ENCODE measurements at places on chromosomes 1 and 21.

GRCh38 chr1:237809099-237809498 is 81.6 kb downstream of the ZP4 start:
- no peak for DNase-seq

DNA sequence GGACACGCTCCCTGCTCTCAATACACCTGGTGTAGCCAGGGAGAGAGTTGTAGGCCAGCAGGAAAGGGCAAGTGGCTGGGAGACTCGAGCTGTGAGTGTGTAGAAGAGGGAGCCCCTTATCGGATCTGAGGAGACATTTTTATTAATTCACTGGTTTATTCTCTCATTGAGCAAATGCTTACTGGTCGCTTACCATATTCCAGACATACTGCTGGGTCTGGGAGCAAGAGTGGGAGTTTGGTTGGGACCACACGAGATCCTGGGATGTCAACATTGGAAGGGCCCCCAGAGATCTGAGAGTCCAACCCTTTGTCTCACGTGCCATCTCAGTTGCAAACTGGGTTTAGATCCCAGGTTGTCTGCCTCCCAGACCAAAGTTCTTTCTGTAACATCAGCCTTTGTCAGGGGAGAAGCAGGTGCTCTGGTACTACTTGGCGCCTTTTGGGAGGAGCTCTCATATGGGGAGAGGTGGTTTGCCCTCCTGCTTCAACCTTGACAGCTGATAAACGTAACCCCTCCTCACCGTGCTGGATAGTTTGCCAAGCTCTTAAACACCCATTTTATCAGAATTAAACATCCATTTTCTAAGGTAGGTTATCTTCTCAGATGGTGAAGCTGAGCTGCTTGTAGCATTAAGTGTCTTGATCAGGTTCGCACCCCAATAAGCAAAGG is 742 bp downstream of the TMEM222 start:
- no peak for DNase-seq

DNA sequence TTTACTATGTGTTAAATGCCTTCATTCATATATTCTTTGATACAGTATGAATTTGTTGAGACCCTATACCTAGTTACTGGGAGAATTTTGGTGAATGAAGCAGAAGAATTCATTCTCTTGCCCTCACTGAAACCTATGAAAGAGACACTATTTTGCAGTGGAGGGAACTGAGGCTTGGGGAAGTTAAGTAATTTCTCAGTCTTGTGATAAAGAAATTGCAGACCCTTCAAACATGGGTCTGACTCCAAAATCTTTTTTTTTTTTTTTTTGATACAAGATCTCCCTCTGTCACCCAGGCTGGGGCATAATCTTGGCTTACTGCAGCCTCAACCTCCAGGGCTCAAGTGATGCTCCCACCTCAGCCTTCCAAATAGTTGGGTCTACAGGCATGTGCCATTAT is 132.1 kb downstream of the DNM3 start:
- DNase-seq = no peak

GRCh38 chr1:157407917-157408525 is 144.3 kb downstream of the FCRL5 start:
- no peak for DNase-seq

DNA sequence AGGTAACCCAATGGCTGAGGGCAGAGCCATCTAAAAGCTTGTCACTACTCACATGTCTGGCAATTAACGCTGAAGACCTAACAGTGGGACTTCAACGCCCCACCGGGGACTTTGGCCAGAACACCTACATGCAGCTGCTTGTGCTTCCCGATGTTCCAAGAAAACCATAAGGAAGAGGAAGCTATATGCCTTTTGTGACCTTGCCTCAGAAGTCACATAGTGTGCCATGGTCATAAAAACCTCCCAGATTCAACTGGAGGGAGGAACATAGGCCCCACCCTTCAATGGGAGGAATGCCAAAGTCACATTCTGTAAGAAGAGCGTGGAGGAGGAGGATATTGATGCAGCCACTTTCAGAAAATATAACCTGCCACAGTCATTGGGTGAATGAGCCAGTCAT is 147.8 kb upstream of the MAGI3 start:
- DNase-seq = no peak

DNA sequence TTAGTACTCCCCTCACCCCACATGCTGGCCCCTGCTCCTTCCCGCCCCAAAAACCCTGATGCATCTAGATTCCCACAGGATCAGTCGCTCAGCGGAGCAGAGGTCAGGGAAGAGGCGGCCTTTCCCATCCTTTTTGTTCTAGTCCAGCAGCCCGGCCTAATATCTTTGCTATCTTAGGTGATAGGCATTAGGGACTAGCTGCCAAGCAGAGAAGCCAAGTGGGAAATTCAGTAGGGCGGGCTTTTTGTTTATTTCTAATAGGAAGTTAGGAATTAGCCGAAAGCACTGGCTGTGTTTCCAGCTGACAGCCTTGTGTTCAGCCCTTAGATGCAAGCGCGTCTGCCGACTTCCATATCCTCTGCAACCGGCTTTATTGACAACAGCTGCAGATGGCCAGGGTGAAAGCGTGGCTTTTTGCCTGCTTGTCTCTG is 59.0 kb upstream of the BCAR3 start:
- DNase-seq = no peak

DNA sequence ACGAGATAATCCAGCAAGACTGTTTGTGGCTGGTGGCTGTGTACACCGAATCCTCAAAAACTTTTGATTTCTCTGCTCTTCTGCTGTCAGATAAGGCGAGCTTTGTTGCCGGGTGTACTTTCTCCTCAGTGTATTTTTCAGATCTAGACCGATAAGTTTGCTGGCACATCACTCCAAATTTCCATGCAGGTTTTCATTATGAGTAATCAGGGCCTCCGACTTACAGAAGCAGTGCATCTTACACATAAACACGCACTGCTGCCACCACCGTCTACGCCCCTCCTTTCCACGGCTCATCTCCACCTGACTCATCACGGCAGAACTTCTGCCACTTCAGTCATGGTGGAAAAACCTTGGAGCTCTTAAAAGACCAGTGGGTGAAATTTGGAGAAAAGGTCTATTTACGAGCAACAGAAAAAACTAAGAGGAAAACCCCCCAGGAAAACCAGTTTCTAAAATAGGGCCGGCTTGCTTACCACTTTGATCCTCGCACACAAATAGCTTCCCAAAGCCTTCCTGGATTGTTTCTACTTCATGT is 7.7 kb downstream of the ZBTB21 start:
- peak; percentile 13 for DNase-seq

GRCh38 chr1:9505143-9505542 is 34.1 kb upstream of the SLC25A33 start:
- no peak for DNase-seq

GRCh38 chr1:188355082-188355481 is 1526.3 kb downstream of the PLA2G4A start:
- DNase-seq = no peak

DNA sequence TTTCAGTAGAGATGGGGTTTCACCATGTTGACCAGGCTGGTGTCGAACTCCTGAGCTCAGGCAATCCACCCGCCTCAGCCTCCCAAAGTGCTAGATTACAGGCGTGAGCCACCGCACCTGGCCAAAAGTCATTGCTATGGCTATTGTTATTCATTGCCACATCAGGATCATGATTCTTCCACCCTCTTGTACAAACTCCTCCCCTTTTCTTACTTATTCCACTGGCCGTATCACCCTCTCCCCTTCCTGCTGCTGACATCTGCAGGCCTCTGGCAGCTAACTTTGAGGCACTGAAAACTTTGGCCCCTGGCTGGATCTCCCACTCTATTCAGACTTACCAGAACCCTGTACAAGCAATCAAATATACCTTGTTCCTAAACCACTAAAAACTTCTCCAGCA is 10.9 kb downstream of the TMEM53 start:
- DNase-seq = no peak

- no peak for DNase-seq
Measured at GRCh38 chr1:25055324-25055780, 125.3 kb upstream of the RUNX3 start.

DNA sequence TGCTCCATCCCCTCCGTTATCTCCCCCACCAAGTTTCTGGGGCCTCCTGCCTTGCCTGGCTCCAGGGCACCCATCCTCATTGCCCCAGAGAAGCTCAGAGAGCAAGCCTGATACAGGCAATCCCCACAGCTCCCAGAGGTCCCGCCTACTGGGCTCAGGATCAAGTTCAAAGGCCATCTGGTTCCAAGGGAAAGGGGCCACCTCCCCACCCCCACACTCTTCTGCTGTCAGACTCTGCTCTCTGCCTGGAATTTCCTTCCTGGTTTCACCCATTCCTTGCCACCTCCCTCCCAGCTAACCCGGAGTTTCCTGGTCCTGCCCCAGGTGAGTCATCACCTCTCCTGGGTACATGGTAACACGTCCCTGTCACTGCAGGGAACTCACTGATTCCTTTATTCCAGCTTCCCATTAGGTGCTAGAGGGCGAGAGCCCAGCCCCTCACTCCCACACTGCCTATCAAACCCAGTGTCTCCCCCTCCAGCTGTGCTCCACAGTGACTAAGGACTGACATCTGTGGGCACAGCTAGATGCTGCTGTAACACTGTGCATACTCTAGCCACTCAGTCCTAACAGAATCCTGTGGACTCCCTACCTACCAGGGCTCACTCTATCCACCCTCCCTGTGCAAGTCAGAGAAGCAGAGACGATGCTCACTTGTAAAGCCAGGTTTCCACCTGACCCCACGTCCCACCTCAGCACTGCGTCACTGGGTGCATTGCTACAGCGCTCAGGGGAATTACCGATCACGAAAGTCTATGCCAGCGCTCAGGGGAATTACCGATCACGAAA is 21.8 kb downstream of the RSPH1 start:
- DNase-seq = no peak

- DNase-seq = no peak
Measured at GRCh38 chr1:228964178-228965089, 229.2 kb downstream of the RHOU start.

DNA sequence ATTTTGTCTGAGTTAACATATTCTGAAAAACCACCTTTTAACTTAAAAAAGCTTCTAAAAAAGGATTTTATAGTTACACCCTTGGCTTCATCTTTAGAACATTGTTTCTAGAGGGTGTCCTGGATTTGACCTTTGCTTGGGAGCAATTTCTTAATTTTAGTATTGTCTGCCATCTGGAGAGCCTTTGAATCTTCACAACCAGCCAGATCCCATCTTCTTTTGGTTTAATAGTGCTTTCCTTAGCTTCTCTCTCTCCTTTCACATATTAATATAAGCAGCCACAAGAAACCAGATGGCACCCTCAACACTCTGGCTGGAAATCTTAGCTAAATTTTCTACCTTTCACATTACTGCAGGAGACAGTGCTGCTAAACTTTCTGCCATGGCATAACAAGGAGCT is 76.5 kb upstream of the TSPAN2 start:
- DNase-seq = no peak

DNA sequence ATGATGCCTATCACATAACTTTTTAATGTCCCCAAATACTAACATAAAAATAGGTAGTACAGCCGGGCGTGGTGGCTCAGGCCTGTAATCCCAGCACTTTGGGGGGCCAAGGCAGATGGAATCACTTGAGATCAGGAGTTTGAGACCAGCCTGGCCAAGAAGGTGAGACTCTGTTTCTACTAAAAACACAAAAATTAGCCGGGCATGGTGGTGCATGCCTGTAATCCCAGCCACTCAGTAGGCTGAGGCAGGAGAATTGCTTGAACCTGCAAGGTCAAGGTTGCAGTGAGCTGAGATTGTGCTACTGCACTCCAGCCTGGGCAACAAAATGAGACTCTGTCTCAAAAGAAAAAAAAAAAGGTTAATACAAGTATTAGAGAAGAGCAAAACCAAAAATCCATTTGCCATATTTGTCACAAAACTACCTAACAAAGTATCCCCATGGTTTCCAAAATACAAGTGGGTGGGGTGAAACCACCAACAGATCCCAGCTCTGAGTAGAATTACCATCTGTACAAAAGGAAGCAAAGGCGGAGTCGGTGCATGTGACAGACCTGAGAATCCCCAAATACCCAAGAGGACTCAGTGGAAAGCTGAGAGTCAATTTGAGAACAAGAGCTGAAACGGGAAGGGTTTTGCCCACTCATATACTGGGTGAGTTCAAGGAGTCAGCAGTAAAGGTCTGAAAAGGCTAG is 113.2 kb downstream of the TOMM20 start:
- no peak for DNase-seq

DNA sequence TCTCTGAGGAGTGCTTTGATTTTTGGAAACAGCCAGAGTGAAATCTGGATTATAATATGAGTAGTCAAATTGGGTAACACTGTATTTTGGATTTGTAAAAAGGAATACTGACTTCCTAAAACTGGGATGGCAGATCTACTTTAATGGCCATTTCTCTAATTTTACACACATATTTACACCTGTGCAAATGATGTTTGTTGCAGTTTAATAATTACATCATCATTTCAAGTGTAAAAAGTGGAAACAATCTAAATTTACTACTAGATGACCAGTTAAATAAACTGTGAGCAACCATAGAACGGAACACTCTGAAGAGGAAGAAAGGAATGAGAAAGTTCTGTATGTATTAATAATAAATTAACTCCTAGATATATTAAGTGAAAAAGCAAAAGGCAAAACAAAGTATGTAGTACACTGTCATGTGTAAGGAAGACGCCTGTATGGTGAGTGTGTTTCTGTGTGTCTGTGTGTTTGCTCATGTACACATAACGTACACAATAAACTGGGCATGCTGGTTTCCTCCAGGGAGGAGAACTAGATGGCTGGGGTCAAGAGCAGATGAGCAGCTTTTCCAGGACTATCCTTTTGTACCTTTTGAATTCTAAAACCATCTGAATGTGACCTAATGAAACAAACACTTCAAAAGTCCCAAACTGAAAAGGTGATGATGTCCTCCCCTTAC is 2.9 kb upstream of the RHEX start:
- DNase-seq = no peak

DNA sequence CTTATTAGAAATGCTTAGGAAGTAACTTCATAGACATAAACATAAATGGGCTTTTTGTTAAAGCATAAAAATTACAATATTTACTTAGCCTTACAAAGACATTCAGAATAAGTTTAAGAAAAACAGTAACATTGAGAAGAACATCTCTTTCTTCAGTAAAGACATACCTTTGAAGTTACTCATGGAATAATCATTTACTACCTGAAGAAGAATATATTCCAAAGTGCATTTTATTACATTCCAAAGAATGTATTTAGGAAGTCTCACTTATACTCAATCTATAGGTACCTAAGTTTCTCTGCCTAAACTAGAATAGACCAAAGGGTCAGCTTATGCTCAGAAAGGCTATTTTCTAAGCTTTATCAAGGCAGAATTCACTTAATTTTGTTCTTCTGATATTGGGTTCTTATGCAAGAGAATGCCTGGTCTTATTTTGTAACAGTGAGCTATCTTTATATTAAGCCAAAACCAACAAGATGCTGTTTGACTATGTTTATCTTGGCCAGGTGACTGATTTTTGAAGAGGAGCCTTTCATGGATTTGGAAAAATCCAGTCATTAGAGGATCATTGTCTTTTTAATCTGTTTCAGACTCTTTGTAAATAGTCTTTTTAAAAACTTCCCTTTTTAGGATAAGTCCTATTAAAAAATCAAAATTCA is 110.1 kb downstream of the OLFML2B start:
- no peak for DNase-seq
